ENCODE measurements at places on chromosomes 11 and 22.

- DNase-seq, result no peak
Observed at GRCh38 chr11:66044757-66045156, 4.2 kb downstream of the GAL3ST3 start.

- no peak for DNase-seq
Observed at GRCh38 chr11:70175236-70175698, 27.8 kb upstream of the FADD start.

DNA sequence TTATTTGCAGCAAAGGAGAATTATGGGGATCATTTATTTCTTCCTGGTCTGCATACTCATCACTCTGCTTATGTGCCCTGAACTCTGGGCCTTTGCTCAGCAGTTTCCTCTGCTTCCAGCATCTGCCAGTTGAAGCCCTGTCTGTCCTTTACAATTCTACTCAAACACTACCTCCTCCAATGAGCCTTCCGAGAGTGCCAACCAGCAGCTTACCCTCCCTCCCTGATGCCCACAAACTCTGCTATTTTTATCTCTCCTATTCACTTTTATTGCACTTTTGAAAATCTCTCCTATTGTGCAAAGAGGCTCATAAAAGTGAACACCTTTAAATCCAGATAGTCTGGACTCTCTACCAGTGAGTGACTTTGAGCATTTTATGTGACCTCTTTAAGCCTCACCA is 3.6 kb upstream of the ME3 start:
- no peak for DNase-seq

DNA sequence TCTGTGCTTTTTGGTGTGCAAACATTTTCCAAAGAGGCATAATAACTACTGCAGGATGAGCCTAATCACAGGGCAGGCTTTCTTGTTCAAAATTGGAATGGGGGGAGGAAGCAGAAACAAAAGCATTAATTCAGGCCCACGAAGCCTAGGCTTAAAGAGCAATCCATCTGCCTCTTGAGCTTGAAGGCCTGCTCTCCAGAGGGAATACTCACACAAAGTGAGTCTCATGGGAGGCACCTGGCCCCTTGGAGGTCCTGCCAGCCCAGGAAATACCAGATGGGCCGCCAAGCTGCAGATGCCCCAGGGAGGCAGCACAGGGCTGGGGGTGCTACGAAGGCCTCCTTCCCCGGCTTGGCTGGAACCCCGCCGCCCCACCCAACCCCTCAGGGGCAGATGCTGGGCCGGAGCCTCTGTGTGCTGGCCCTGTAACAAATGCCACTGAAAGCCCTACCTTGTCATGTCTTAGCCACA is 39.3 kb upstream of the COMT start:
- DNase-seq, result peak; percentile 57

GRCh38 chr11:114433376-114433775 is 5.9 kb upstream of the REXO2 start:
- DNase-seq, result no peak

DNA sequence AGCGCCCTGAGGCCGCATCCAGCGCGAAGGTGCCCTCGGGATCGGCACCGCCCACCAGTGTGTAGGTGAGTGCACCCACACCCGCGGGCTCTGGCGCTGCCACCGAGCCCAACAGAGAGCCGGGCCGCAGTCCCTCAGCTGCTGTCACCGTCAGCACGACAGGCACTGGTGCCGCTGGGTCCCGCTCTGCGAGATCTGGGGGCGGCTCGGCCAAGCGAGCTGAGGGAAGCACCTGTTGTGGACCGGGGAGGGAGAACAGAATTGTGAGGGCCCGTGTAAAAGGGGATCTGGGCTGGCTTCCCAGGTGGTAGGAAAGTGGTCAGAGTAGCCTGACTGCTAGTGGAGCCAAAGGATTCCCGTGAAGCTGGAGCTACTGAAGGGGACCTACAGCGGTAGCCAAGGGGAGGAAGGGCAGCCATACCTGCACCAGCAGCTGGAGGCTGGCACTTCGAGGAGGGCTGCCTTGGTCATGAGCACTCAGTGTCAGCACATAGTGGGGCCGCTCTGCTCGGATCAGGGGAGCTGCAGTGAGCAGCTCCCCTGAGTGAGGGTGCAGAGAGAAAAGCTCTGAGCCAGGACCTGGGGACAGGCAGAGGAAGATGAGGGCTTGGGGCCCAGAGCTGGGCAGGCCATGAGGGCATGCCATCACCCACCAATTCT is 11.5 kb upstream of the TPP1 start:
- DNase-seq, result no peak

DNA sequence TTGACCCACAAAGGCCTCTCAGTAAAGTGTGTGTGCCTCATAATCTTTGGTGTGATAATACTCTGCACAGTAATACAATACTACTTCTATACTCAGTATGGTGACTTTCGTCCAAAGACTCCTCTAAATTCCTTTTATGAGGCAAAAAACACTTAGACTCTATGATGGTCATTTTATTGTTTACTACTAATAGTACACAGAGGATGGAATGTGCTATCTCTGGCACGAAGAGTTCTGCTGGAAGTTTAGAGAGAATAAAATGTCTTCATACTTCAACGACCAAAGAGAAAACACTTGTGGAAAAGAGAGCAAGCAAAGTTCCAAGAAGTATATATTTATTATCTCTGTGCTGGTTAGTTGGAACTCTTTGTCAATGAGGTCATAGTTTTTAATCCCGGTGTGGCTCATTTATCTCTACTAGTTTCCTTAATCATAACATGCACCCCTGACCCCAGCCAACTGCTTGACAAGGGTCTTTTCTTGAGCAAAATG is 7.5 kb upstream of the CSTF3 start:
- DNase-seq, result peak; percentile 73

- DNase-seq, result peak; percentile 92
Observed at GRCh38 chr22:17830043-17830961, 56.0 kb upstream of the BID start.

DNA sequence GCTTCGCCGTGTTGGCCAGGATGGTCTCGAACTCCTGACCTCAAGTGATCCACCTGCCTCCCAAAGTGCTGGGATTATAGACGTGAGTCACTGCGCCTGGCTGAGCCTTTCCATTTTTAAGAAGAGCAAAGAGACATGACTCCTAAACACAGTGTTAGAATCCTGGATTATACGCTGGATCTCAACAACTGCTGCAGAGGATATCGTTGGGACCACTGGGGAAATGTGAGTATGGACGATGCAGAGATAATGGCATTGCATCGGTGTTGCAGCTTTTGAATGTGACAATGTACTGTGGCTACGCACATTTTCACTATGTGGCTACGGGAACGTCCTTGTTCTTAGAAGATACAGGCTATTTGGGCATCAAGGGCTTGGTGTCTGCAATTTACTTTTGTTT is 6.2 kb downstream of the MRGPRF start:
- DNase-seq, result no peak

GRCh38 chr11:116866804-116867455 is 29.5 kb upstream of the APOA1 start:
- DNase-seq, result no peak

DNA sequence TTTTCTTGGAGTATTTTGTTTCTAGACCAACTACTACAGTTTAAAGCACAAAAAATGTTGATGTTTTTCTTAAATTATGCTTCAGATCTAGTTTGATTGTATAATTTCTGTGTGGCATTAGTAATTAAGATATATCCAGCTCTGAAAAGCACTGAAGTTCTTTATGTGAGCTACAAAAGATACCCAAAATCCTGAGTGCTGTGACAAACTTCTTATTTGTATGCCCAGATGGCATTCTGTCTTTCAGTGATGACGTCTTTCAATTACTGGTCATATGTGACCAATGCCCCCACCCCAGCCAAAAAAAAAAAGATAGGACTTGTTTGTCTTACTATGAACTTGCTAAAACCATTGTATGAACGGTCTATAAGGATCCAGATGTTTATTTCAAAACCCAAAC is 51.3 kb downstream of the BIRC2 start:
- DNase-seq, result no peak

DNA sequence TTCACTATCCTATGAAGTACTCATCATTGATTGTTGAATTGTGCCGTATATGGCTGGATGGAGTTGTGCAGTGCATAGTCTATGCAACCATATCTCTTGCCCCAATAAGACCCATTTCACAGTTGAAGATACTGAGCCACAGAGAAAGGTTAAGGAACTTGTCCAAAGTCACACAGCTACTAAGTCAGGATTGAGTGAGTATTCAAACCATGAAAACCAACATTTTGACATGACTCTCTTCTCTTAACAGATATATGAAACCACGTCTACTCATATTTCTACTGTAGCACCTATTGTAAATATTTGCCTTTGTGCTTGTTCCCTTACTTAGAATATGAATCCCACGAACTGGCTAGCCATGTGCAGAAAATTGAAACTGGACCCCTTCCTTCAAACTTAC is 58.1 kb downstream of the MAML2 start:
- DNase-seq, result no peak

GRCh38 chr22:48702573-48703264 is 1125.0 kb downstream of the BRD1 start:
- peak; percentile 92 for DNase-seq

All from COLO829 (cell line).